ENCODE measurements at places on chromosomes 16 and 17.
A peak's percentile ranks its signal among the peaks of the same experiment; 100 is the strongest.

- no peak for DNase-seq
These were observed 275.0 kb upstream of the DYNLRB2 start for GRCh38 chr16:80265624-80266306.

DNA sequence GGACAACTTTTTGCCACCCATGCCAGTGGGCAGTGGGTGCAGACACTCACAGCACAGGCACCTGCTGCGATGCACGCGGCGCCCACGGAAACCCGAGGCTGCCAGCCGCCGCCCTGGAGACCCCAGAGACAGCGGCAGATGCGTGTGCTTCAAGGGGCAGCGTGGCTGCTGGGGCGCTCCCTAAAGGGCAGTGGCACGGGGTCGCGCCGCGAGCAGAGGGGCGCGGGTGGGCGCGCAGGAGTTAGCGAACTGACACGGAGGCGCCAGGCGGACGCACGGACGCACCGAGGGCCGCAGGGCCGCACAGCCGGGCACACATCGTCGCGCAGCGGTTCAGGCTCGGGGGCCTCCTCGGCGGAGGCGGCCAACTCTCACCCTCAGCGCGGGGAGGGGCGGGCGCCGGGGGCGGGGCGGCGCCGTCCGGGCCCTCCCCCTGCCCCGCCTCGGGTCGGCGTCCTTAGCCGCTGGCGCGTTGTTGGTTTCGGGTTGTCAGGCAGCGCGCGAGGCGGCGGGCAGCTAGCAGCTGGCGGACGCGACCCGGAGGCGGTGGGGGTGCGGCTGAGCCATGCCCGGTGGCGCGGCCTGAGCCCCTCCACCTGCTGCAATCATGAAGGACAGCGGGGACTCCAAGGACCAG lies at the start of gene KIF19:
TSS of gene KIF19 (plus strand) at position 484 of the 637 bp plus-strand sequence. CDS start at position 608, 124 bp downstream.
- DNase-seq, result peak; percentile 55

DNA sequence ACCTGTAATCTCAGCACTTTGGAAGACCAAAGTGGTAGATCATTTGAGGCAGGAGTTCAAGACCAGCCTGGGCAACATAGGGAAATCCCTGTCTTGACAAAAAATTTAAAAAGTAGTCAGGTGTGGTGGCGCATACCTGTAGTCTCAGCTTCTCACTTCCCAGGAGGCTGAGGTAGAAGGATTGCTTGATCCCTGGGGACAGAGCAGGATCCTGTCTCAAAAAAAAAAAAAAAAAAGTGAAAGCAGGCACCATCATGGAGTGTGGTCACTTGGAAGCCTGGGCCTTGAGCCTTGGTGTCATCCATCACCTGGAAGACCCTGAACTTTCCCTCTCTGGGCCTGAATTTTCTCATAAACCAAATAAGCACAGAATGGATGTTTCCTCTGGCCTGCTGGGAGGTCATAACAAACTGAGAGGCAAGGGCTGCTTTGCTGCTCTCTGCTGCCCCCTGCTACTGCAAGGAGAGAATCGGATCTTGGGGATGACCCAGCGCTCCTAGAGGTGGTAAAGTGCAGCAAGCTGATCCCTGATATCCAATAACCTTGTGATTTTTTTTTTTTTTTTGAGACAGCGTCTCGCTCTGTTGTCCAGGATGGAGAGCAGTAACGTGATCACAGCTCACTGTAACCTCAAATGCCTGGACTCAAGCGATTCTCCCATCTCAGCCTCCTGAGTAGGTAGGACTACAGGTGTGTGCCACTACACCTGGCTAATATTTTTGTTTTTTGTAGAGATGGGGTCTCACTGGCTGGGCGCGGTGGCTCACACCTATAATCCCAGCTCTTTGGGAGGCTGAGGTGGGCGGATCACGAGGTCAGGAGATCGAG lies 75.9 kb upstream of the RNU2-1 start:
- no peak for DNase-seq

DNA sequence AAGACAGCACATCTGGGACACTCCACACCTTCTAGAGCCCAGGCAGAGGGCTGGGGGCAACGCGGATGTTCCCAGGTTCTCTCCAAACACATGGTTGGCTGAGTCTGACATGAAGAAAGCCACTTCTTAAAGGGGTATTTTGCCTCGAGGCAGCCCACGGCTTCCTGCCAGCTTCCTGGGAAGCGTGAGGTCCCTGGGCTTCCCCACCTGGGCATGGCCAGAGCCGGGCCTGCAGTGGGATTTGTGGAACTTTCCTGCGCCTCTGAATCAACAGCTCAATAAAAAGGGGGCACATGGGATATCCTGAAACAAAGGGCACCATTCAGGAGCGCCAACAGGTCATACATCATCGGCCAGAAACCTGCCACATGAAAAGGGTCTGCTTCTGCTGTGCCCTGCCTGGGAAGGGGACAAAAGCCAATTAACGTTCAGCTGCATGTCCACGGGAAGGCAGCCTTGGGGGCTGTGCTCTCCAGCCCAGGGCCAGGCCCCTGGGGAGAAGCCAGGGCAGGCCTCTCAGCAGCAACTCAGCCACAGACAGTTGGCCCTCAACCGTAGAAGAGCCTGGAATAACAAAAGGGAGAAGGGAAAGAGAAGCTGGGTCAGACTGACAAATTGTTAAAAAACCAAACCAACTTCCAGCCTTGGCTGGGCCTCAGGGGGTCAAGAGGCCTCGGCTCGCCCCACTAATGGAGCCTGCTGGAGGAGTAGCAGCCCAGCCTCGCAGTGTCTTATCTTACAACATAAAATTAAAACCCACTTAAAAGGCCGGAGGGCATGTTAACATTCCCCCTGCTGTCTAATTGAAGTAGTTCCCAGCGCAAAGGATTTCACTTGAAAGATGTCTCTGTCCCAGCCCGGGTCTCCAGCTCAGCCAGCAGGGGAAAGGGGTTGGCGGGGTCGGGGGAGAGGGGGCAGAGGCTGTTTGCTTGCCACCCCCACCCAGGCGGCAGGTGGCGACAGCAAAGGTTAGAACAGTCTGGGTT lies 34.2 kb downstream of the TBX4 start:
- DNase-seq, result no peak

DNA sequence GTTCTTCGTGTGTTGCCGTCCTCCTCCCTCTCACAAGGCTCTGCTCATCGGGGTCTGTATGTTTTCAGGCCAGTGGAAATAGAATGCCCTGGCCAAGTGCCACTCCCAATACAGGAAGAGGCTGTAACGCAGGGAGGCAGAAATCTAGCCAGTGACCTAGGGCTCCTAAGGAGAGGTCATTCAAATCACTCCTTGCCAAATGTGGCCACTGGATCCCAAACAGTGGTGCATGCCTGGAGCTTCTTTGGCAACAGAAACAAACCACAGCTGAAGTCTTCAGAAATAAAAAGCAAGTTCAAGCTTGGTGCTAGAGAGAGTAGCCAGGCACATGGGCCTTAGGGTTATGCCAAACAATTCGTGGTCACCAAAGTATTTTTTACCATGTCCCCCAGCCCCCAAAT lies 66.1 kb downstream of the SMG6 start:
- no peak for DNase-seq

GRCh38 chr16:82016964-82017363 lies 5.7 kb upstream of the SDR42E1 start:
- DNase-seq, result no peak

DNA sequence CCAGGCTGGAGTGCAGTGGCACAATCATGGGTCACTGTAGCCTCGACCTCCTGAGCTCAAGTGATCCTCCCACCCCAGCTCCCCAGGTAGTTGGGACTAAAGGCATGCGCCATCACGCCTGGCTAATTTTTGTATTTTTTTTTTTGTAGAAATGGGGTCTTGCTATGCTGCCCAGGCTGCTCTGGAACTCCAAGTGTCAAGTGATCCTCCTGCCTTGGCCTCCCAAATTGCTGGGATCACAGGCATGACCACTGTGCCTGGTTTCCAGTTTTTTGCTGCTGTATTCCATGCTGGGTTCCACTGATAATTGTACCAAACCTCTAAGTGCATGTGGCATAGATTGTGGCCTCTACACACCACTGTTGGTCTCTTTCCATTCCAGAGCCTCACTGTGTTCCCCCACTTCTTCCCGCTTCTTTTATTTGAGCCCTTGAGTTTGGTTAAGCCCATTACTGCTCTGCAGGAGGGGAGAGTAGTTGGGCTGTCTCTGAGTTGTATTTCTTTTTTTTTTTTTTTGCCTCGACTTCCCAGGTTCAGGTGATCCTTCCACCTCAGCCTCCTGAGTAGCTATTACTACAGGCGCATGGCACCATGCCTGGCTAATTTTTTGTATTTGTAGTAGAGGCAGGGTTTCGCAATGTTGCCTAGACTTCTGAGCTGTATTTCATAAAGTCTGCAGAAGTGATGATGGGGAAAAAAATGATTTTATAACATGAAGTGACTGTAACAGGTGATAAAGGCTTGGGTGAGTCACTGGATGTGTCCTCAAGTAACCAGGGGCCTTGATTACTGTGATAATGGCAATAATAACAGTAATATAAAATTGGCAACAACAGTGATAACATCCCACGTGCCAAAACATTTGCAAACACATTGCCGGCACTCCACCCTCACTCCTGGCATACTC lies 30.0 kb downstream of the EEF2K start:
- DNase-seq, result no peak

- DNase-seq, result no peak
These were observed 134.4 kb downstream of the COPRS start for GRCh38 chr17:31724619-31725018.

- DNase-seq, result no peak
These were observed 56.6 kb downstream of the TENT4B start for GRCh38 chr16:50209546-50210265.

GRCh38 chr17:81914103-81914850 lies 3.1 kb upstream of the PCYT2 start:
- DNase-seq, result no peak

DNA sequence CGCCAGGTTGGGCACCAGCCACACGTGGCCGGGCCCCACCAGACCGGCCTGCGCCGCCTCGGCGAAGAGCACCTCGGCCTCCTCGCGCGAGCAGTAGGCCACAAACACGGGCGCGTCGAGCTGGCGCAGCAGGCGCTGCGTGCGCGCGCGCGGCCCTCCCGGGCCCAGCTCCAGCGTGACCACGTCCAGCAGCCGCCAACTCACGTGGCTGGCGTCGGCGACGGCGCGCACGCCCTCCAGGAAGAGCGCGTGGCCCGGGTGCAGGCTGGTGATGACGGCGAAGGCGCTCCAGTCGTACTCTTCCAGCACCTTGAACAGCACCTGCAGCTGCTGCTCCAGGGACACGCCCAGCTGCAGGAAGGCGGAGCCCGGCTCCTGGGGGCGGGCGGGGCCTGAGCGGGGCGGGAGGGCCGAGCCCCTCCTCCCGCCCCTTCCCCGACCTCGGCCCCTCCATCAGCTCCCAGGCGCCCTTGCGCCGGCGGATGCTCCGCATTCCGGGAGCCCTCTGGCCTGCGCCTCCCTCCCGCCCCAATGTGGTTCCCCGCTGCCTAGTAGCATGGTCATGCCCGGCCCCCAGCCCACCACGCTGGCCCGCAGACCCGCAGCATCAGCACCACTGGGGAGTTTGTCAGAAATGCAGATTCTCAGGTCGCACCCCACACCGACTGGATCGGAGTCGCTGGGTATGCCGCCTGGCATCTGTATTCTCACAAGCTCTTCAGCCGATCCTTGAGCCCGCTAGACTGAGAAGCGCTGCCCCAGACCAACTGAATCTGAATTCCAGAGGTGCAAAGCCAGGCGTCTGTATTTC lies 7.2 kb downstream of the GRIN2C start:
- DNase-seq, result peak; percentile 63

DNA sequence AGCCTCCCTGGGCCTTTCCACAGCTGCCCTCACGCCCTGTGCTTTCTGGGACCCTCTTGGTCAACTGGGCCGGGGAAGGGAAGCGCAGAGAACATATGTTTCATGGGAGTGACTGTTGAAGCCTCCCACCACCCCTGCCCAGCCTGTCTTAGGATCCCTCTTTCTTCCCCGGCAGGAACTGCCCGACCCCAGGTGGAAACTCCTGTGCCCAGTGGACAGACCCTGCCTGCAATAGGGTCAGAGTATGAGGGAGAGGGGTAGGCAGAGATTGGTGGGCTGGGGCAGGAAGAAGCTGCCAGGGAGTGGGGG lies 10.5 kb downstream of the HEXIM2 start:
- no peak for DNase-seq

DNA sequence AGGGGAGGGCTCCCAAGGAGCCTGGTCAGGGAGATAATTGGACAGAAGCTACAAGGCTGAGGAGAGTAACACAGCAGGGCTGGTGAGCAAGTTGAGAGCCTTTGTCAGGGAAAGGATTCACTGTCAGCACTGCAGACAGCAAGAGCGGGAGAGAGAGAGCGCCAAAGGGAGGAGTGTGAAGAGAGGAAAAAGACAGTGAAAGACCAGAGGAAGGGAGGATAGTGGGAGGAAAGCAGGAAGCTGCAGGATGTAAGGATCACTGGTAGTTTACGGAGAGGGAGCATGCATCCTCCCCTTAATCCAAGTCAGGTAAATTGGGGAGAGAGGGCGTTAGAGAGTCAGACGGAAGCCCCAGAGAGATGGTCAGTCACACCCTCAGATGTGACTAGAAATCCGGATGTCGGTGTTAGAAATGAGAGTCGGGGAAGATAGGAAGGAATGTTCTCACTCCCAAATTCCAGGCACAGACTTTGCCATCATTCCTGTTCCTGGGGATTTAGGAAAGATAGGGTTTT lies 13.8 kb upstream of the SPOP start:
- DNase-seq, result no peak

DNA sequence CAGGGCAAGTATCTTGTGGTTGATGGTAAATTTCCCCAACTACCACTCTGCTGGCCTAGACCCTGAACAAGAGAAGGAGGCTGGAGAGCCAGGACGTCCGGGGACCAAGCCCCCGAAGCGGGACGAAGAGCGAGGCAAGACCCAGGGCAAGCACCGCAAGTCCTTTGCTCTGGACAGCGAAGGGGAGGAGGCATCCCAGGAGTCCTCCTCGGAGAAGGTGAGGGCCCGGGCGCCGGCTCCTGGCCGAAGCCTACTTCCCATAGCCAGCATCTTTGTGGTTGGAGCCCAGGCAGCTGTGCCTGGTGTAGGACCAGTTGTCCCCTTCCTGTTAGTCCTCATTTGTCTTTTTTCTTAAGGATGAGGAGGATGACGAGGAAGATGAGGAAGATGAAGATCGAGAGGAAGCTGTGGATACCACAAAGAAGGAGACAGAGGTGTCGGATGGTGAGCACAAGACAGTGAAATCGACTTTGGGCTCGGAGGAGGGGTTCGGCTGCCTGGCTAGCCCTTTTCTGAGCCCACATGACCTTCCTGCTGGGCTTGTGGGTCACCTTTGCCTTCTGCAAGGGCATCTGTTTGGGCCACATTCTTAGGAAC lies 11.8 kb downstream of the SETD1A start:
- DNase-seq, result no peak
